Activated naive CD4-positive, alpha-beta T cell treated with anti-CD3 and anti-CD28 coated beads, Interleukin-2, amount 10 ng/mL, durations not matched to agents 7 days and 5 days (primary cell): ENCODE measurements at places on chromosomes 4 and X.
A peak's percentile ranks its signal among the peaks of the same experiment; 100 is the strongest.

DNA sequence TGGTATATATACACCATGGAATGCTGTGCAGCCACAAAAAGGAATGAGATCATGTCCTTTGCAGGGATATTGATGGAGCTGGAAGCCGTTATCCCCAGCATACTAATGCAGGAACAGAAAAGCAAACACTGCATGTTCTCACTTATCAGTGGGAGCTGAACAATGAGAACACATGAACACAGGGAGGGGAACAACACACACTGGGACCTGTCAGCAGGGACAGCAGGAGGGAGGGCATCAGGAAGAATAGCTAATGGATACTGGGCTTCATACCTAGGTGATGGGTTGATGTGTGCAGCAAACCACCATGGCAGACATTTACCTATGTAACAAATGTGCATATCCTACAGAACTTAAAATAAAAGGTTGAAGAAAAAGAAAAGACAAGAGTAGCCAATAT lies 81.1 kb upstream of the ADAD1 start:
- DNase-seq = no peak

DNA sequence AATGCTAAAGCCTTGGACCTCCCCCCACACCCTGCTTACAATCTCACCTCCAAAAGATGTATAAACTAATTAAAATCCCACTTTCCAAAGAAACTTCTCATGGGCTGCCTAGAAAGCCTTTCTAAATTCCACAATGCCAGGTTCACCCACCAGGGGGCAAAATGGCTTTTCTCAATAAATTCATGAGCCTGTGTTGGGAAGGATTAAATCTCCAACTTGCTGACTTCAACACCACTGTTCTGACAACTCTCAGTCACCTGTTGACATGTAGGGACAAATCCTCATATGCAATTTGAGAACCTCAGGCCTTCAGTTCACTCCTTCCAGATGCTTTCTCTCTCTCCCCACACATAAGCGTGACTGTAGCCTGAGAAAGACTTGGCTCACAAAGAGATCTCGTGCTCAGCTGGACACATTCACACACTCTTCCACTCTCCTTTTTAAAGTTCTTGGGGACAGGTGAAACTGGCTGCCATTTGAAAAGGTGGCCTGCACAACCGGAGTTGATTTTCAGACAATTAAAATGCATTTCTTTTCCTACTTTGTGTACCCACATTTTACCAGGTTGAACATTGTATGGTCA lies 88.6 kb upstream of the PRPS2 start:
- DNase-seq = peak; percentile 32

DNA sequence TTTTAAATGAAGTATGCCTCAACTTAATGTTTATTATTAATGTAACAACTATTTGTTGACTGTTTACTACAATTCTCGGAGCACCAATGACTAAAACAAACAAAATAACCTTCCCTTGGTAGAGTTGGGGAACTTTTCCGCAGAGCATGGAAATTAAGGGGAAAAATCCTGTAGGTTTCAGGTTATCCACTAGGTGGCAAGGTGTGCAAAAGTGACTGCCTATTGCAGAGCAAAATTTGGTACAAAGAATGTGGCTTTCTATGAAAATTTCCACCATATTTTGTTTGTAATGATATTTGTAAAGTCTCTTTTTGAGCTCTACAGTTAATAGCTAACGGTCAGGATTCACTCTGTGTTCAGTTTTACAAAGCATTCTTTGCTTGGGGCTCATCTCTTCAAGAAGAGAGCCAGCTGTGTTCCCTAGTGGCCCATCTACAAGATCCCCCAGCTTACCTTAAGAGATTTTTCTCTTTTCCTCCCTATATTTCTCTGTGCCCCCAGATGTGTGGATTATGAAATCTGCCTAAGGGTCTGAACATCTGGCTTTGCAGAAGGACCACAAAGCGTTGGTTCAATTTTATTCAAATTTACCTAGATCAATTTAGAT lies 61.1 kb downstream of the FBXO8 start:
- DNase-seq = no peak

- DNase-seq = no peak
Observed at GRCh38 chr4:61428950-61429349, 228.8 kb downstream of the ADGRL3 start.

- DNase-seq = no peak
Observed at GRCh38 chr4:38572793-38573192, 91.2 kb upstream of the KLF3 start.

- DNase-seq = no peak
Observed at GRCh38 chr4:56147371-56147770, 198.6 kb downstream of the CEP135 start.

DNA sequence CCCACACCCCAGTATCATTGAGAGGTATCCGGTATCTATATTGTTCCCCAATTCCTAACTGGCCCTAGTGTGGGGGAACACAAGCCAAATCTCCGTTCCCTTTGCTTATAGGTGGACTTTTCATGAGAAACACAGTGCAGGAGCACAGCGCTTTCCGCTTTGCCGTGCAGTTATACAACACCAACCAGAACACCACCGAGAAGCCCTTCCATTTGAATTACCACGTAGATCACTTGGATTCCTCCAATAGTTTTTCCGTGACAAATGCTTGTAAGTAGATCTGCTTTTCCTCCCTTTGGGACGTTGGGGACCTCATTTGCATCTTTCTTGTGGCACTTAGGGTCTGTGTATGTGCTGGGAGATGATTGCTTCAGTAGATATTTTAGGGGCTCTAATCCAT lies 1.6 kb downstream of the GRIA3 start:
- DNase-seq = no peak

- DNase-seq = peak; percentile 63
Observed at GRCh38 chrX:119685225-119686066, 7.5 kb downstream of the SEPTIN6 start.

DNA sequence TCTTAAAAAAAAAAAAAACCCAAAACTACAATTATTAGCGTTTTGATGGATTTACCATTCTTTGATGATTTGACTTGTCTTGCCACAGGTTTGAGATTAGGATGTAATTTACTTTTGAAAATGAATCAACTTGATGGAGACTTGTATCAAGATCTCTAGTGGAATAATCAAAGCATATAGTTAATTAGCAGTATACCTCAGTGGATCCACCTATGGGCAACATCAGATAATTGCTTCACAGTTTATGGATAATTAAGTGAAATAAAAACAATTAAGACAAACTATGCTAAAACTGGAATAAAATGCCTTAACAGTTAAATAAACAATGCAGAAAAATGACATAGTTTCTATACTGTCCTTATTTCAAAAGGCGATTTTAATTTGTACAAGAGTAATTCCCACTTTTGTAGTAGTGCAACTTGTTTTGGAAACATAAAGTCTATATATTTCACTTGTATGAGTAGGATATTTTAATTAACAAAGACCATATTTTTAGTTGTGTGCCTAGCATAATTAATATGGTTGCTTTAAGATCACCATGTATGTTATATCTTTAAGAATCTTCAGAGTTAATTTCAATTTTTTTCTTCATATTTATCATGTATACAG lies 4.2 kb downstream of the CPEB2 start:
- DNase-seq = no peak

DNA sequence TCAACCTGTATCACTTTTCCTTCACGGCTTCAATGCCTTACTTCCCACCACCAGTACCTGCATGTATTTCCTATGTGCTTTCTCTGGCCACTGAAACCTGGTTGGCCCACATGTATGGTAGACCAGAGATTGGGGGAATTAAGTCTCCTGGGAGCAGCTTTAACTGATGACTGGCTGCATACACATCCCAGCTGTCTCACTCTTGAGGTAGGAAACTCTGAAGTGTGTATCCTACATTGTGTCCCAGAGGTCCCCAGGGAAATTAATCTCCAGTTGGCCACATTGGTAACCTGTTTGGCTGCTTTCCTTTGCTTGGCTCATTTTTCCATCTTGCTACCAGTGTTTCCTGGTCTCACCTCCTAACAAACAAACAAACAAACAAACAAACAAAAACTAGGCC lies 124.4 kb downstream of the ZNF827 start:
- DNase-seq = no peak

DNA sequence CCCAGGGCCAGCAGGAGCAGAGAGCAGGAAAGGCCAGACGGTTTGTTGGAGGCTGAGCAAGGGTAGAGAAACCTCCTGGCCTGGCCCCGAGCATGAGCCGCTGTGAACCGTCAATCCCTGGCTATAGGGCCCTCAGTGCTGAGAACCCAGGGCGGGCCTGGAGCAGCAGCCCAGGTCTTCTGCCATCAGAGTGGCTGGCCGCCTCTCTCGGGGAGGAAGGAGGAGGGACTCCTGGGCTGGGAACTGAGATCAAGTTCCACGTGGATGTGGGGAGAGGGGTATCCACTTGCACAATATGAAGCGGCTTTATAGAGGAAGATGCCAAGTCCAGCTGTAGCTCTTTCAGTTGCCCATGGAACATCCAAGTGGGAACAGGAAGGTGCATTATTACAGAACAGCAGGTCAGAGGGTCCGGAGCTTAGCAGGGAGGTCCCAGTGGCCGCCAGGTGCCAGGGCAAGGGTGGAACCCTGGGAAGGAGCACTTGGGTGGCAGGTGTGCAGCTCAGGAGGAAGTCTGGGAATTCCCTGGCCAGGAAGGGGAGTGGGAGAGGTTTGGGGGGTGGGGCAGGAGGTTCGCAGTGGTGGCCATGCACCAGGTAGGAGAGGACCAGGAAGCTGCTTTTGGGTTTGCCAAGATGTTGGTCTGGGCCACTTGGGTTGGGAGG lies 31.7 kb upstream of the CRMP1 start:
- no peak for DNase-seq
